ENCODE measurements at places on chromosomes 4 and X.

DNA sequence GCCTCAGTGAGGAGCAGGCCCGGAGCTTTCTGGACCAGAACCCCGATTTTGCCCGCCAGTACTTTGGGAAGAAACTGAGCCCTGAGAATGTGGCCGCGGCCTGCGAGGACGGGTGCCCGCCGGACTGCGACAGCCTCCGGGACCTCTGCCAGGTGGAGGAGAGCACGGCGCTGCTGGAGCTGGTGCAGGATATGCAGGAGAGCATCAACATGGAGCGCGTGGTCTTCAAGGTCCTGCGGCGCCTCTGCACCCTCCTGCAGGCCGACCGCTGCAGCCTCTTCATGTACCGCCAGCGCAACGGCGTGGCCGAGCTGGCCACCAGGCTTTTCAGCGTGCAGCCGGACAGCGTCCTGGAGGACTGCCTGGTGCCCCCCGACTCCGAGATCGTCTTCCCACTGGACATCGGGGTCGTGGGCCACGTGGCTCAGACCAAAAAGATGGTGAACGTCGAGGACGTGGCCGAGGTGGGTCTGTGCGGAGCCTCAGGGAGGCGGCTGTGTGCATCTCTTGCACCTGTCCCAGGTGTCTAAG is 323 bp downstream of the PDE6B start:
- no peak for DNase-seq

DNA sequence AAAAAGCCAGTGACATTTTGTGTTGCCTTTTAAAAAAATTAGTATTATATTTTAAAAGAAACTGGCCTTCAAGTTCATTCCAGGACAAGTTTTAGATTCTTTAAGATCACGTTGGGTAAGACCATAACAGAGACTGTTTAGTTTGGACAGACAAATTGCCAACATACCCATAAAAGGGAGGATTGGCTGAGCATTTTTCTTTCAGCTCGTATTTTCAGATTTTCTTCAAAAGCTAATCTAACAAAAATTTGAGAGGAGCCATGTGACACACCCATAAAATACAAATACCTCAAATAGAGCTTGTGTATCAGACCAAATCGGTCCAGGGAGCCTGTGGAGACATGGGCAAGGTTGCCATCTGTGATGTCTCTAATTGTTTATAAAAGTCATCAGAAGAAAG is 74.6 kb upstream of the C1QTNF7 start:
- no peak for DNase-seq

GRCh38 chr4:61938250-61938846 is 738.2 kb downstream of the ADGRL3 start:
- no peak for DNase-seq

- no peak for DNase-seq
Measured at GRCh38 chrX:40245488-40246071, 147.8 kb upstream of the BCOR start.

DNA sequence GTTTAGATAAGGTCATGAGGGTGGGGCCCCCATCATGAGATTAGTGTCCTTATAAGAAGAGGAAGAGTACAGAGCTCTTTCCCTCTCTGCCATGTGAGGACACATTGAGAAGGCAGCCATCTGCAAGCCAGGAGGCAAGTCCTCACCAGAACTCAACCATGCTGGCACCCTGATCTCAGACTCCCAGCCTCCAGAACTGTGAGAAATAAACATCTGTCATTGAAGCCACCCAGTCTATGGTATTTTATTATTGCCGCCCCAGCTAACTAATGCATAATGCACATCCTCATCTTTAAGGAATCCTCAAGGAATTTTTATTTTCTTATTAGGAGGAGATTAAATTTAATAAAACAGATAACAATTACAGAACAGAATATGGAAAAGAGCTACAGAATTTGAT is 16.7 kb upstream of the EXOSC9 start:
- no peak for DNase-seq

DNA sequence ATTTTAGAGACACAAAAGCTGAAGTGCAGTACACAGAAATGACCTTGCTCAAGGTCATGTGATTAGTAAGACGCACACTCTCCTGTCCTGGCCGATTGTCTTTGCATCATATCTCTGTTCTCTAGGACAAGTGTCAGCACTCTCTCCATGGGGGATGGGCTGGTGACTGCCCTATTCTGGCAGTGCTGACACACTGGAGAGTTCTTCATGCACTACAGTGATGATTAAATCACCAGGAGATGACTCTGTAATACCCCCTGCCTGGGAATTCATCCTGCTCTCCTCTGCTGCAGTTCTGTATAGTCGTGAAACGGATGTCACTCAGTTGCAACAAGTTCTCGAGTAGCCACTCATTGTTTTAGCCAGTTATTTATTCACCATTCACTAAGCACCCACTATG is 5.3 kb upstream of the SHISA3 start:
- no peak for DNase-seq

GRCh38 chr4:115152081-115152480 is 38.7 kb upstream of the NDST4 start:
- DNase-seq = no peak

DNA sequence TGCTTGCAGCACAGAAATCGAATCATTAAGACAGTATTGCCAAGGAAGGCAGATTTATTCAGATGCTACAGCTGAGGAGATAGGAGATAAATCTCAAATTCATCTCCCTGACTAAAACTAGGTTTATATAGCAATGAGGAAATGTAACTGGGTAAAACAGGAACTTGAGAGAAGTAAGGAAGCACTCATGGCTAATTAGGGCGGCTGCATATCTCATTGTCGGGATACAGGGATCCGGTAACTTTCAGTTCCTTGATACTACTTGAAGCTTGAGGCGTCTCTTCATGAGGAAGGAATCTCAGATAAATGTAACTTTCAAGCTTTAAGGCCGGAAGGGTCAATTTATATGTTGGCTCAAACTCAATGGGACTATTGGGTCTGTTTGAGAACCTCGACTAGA is 129.2 kb upstream of the WDR1 start:
- DNase-seq = no peak

DNA sequence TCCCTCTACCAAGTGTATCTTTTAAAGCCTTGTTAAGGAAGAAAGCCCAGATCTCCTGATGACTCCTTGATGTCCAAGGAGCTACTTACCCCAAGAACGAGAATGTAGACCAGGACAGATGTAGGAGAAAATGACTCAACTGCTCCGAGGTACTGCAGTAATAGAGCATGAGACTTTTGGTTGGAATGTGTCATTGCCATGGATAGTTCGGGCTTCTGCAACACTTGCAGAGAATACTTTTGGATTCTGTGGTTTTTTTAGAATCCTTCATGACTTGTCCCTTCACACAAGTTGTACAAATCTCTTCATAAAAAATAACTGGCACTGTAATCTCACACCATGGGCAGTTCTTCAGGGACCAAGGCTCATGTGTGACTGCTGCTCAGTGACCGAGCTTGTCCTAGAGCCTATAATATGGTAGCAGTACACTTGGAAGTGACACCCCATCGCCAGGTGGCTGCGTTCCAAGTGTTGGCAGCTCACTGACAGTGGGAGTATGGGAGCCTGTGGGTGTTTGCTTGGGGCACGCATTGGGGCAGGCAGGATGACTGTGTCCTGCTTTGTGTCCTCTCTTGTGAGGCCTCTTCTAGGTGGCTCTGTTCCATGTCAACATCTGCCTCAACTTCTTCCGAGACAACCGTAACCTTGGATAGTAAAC is 87.9 kb upstream of the WDR1 start:
- no peak for DNase-seq

DNA sequence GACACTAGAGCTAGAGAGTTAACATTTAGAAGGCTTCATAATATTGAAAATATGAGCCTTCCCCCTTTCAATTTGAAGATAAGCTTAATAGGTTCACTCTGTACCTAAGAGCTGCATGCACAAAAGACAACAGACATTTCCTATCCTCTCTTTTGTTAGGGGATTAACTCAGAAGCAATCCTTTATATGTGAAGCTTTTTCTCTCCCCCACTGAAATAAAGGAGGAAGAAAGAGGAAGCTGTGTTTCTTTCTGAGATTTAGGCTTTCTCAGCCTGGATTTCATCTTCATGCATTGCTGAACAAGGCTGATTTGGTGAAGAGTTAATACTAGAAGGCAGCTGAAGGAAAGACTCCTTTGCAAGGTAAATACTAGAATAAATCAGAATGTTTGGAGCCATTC is 21.0 kb upstream of the CABS1 start:
- no peak for DNase-seq

DNA sequence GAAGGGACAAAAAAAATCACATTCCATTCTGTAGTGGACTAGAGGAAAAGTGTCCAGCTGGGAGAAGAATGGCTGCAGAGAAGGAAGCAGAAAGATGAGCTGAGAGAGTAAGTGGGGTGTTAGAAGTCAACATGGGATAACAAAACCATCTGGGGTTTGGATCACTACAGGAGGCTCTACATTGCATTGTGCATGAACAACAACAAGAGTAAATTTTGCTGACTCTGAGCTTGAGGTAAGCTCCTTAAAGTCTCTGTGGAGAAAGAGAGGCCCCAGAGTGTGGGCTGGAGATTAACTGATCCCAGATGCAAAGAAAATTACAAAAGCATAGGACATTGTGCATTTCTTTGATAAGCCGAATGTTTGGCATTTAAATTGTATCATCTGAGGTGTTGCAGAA is 128.9 kb downstream of the UGT8 start:
- no peak for DNase-seq

- no peak for DNase-seq
Measured at GRCh38 chr4:146643812-146644401, 5.2 kb downstream of the POU4F2 start.

- DNase-seq = no peak
Measured at GRCh38 chrX:109270580-109271484, 211.1 kb downstream of the GUCY2F start.

- DNase-seq = no peak
Measured at GRCh38 chr4:38411092-38411491, 252.9 kb upstream of the KLF3 start.

GRCh38 chr4:1739358-1739757 is 18.0 kb downstream of the TACC3 start:
- no peak for DNase-seq

DNA sequence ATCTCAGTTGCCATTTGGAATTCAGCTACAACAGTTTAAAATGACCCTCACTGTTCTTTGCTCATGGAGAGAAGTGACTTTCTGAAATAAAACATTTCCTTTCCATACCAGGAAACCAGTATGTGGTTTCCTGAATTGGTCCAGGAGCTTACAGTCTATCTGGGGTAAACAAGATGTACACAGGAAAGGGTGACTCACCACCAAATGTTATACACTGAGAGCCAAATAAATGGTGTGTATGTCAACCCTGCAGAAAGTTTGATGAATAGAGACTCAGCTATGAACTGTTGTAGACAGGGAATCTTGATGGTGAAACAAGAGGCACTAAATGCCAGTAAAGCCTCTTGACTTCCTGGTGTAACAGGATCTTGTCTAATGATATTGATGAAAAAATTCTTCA is 100.4 kb downstream of the HS6ST2 start:
- DNase-seq = no peak

DNA sequence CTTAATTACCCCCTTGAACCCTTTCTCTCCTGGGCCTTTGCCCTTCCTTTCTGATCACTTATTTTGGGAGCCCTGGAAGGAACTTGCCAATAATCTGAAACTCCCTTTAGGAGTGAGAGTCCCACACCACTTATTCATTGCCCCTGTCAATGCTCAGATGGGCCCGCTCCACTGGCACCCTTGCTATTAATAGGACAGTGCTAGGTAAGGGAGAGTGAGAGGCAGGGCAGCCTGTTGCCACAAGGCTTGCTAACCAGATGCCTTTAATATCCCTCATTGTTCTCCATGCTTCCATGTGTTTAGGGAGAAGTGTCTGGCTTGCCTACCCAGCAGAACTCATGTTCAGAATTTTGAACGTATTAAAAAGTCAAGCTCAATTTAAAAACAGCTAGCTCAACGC is 1.7 kb upstream of the NHS start:
- no peak for DNase-seq

GRCh38 chr4:11514779-11515419 is 86.2 kb upstream of the HS3ST1 start:
- DNase-seq = no peak

- DNase-seq = no peak
Measured at GRCh38 chr4:5747738-5748375, 36.9 kb downstream of the EVC start.

- no peak for DNase-seq
Measured at GRCh38 chrX:3811331-3812311, 98.2 kb upstream of the PRKX start.

DNA sequence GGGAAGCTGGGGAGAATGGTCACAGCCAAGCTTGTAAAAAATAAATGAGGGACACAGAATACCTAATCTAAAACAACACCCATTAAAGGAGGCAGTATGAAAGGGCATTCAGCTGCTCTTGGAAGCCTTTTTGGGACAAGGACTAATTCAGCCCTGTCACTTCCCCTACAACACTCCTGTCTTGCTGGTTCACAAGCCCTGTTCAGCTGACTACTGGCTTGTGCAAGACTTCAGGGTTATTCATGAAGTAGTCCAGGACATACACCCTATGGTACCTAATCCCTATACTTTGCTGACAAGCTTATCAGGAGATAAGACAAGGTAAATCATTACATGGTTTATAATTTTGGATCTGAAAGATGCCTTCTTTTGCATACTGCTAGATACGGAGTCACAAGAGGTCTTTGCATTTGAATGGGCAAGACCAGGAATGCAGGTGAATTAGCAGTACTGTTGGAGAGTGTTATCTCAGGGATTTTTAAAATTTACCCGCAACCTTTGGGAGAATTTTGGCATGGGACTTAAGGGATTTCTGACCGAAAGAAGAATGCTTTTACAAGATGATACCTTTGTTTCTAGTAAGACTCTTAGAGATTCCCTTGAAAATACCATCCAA is 103.2 kb upstream of the LANCL3 start:
- DNase-seq = no peak

GRCh38 chr4:138907174-138907573 is 108.4 kb upstream of the NOCT start:
- DNase-seq = no peak

GRCh38 chrX:65706041-65706828 is 38.8 kb downstream of the MSN start:
- no peak for DNase-seq

DNA sequence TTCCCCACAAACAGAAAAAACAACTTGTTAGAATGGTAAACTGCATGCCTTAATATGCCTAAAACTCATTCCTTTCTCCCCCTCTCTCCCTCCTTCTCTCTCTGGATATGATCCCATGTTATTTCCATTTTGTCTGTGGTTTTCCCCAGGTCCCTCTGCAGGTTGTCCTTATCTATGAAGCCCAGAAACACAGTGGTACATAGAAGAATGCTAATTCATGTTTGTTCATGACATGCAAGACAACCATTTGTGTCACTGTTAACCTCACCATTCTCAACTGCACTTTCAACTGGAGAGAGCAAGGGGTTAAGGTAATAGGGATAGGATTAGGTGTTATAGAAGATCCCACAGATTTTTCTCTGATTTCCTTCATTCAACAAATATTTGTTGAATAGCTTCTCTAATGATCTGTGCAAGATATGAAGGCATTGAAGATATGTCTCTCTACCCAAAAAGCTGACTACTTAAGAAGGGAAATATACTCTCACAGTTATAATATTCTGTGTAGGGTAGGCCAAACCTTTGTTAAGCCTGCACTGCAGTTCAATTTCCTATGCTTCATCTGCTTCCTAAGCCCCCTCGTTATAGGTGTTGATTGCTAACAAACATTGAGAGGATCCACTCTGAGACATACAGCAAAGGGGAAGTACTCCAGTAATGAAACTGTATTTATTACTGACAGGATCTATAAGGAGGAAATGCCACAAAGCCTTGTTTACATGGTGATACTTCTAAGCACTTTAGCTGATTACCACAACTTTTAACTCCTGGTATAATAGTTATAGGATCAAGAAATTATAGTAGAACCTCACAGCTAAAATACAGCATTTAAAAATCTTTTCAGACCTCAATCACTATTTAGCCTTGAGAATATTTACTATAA is 96.1 kb downstream of the FRYL start:
- no peak for DNase-seq

GRCh38 chrX:136310411-136310810 is 9.6 kb downstream of the ADGRG4 start:
- no peak for DNase-seq
